ENCODE measurements at places on chromosomes 1 and 21. TPM values are rescaled to one million over a fixed set of nuclear protein-coding genes. Genes with fewer than 3 reads are reported as not detected.

DNA sequence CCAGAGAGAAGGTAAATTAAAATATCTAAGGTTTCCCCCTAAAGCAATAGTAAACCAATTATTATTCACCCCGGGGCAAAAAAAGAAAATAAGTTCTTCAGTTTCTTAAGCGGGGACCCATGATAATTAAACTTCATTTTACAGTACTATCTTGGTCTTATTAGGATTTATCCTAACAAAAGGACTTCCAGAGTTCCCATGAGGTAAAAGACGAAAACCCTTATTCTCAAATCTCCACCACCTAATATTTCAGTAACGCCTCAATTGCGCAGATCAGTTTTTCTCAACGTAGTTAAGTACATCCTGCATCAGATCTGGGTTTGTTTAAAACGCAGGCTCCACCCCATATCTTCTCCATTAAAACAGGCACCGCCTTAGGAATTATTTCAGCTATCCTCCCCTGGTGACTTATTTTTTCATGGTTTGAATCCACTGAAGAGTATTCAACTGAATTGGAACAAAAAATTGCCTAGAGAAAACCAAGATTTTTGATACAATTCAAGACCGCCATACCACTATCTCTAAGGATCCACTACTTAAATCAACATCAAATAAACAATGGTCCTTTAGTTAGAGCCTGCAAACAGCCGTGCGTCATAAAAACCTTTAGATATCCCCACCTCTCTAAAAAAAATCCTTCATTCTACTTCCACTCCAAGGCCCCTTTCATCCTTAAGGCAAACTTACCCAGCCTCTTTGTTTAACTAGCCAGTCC is 1.7 kb downstream of the MCL1 start:
- peak overlapping the region; percentile 100 for H3K4me3 ChIP-seq

- H3K27ac ChIP-seq: no peak overlapping the region
- no peaks in the 10 kb centered on the region for H3K36me3 ChIP-seq
- no peak for DNase-seq
- no peaks in the 10 kb centered on the region for H3K4me1 ChIP-seq
- H3K4me3 ChIP-seq: no peak overlapping the region
Observed at GRCh38 chr1:215754112-215754511, 187.0 kb downstream of the KCTD3 start.

- no peak overlapping the region for H3K27ac ChIP-seq
- no peaks in the 10 kb centered on the region for H3K27me3 ChIP-seq
- no peaks in the 10 kb centered on the region for H3K36me3 ChIP-seq
Observed at GRCh38 chr1:92736395-92736794, 48.5 kb downstream of the EVI5 start.

- H3K27ac ChIP-seq: no peak overlapping the region
- no peaks in the 10 kb centered on the region for H3K36me3 ChIP-seq
- no peak overlapping the region for H3K4me3 ChIP-seq
- DNase-seq: no peak
- no peaks in the 10 kb centered on the region for H3K4me1 ChIP-seq
- no peaks in the 10 kb centered on the region for H3K27me3 ChIP-seq
Observed at GRCh38 chr1:235207209-235207565, 46.1 kb upstream of the RBM34 start.

GRCh38 chr1:175823406-175823805 is 80.0 kb upstream of the TNR start:
- no peaks in the 10 kb centered on the region for H3K4me1 ChIP-seq
- no peak overlapping the region for H3K4me3 ChIP-seq
- no peaks in the 10 kb centered on the region for H3K36me3 ChIP-seq

Gene DRAM2
- 30.0 TPM for total RNA-seq

Gene SPRR2B
- total RNA-seq: not detected

Gene CFAP141
- total RNA-seq: not detected
